Panc1 (cell line): ENCODE measurements at places on chromosomes 6 and 20. TPM values are rescaled to one million over a fixed set of nuclear protein-coding genes. Genes with fewer than 3 reads are reported as not detected.

- no peaks in the 10 kb centered on the region for H3K27me3 ChIP-seq
- H3K36me3 ChIP-seq = no peaks in the 10 kb centered on the region
- peaks cover 15% of the 10 kb centered on the region for H3K4me1 ChIP-seq
- no peak for DNase-seq
- H3K27ac ChIP-seq = no peak overlapping the region
Measured at GRCh38 chr6:110683241-110683640, 132.0 kb downstream of the CDK19 start.

GRCh38 chr6:5151955-5152401 lies 66.8 kb downstream of the PPP1R3G start:
- H3K27ac ChIP-seq = no peak overlapping the region
- no peak overlapping the region for H3K4me3 ChIP-seq
- H3K27me3 ChIP-seq = no peaks in the 10 kb centered on the region

DNA sequence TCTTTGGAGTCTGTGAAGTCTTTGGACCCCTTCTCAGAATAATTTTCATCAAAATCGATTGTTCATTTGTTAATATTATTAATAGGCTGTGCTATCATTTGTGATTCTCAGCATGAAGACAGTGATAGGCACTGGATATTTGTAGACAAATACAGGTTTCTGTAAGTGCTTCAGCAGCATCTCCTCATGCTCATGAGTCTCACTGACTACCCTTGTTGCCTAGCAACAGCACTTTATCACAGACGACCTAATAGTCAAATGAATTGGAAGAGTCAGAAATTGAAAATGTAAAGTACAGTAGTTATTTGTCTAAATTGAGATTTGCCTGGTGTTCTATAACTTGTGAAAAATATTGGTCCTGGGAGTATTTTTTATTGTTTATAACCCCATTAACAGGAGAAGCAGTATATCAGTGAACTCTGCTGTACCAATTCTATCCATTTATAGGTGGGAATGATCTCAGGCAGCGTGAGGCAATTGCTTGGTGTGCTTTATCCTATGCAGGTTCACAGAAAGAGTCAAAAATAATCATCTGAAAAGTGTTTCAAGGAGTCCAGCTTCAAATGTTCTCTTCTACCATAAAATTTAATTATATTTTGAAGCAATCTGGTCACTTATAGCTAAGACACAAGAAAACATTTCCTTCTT lies 684.6 kb downstream of the RFPL4B start:
- H3K4me3 ChIP-seq = no peak overlapping the region
- no peak for DNase-seq
- no peaks in the 10 kb centered on the region; the same call in 1 of the 2 replicates for H3K27me3 ChIP-seq

- H3K27me3 ChIP-seq = no peaks in the 10 kb centered on the region
- H3K36me3 ChIP-seq = no peaks in the 10 kb centered on the region
- no peaks in the 10 kb centered on the region for H3K4me1 ChIP-seq
- no peak overlapping the region for H3K4me3 ChIP-seq
- H3K27ac ChIP-seq = no peak overlapping the region
- no peak for DNase-seq
Measured at GRCh38 chr6:15876406-15876805, 213.6 kb upstream of the DTNBP1 start.

- no peak for DNase-seq
- H3K4me3 ChIP-seq = no peak overlapping the region
- H3K27me3 ChIP-seq = peaks cover 8% of the 10 kb centered on the region; the same call in 1 of the 2 replicates
- H3K27ac ChIP-seq = no peak overlapping the region
- H3K4me1 ChIP-seq = 0 out of 2 replicates have a peak, but pooled peaks cover 3% of the 10 kb centered on the region
- H3K36me3 ChIP-seq = no peaks in the 10 kb centered on the region
Measured at GRCh38 chr20:3727401-3728021, 5.0 kb upstream of the HSPA12B start.

DNA sequence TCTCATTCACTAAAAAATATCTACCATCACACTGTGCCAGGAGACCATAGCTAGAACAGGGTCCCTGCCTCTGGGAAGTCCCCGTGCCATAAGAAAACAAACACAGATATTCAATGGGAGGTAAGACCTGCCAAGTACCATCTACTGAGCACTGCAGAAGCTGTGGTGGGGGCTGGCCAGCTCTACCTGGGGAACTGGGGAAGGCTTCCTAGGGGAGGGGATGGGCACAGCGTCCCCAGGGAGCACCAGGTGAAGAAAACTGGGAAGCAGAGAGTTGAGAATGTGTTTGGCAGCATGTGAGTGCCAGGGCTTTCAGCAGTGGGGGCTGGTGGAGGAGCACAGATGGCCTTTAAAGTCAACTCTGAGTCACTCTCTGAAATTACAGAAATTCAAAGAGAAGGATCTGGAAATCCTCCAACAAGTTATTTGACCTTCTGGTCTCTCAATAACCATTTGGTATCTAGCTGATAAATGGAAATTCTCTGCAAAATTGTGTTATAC lies 85.2 kb downstream of the SHLD1 start:
- no peak for DNase-seq
- no peaks in the 10 kb centered on the region for H3K4me1 ChIP-seq
- no peaks in the 10 kb centered on the region for H3K36me3 ChIP-seq
- H3K4me3 ChIP-seq = no peak overlapping the region
- H3K27me3 ChIP-seq = no peaks in the 10 kb centered on the region

DNA sequence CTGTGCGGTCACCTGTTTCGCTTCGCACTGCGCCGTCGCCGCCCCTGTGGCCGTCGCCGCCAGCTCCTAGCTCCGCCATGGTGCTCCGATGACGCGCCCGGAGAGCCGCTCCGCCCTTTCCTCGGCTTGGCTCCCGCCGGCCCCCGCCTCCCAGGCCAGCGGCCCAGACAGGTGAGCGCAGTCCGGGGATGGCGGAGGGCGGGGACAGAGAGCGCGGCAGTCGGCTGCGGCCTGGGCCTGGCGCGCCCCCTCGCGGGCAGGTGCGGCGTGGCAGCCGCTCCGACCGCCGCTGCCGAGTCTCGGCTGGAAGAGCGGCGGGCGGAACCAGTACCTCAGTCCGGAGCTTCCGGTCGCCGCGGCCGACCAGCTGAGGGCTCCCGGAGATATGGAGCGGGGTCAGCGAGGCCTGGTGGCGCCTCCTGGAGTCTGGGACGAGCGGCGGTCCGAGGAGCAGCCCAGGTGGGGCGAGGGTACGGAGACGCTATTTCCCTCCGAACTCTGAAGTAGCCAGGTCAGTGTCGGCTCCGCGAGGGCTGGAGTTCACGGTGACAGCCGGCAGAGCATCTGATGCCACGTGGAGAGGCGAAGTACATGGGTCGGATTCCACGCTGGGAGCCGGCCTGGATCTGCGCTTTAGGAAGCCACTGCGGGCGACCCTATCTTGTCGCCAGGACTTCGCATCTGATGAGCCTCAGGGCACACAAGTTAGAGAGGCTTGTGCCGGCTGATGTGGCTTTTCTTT lies at the start of gene MAP7:
MAP7 (minus strand) TSS at position 93 of the 742 bp plus-strand sequence; CDS start at position 79, 14 bp downstream.
- H3K27ac ChIP-seq = no peak within 1 kb of the TSS
- H3K4me3 ChIP-seq = peak within 1 kb of the TSS; percentile 58
- peaks cover 14% of the 10 kb centered on the region for H3K27me3 ChIP-seq

DNA sequence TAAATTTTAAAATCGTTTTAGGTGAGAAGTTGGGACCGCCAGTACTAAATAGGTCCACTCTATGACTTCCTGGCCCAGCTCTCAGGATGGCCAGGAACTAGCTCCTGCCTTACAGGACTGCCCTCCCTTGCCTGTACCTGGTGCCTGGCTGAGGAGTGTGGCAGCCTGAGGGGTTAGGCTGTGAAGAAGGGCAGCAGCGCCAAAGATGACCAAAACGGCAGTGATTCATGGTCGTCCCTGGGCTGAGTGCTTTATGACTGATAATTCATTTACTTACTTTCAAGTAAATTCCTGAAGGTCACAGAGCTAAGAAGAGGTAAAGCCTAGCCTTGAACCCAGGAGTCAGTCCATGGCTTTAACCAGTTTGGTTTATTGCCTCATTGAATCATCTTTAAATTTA lies 22.1 kb downstream of the STK35 start:
- peaks cover under 1% of the 10 kb centered on the region; the same call in 1 of the 2 replicates for H3K36me3 ChIP-seq
- no peaks in the 10 kb centered on the region for H3K4me1 ChIP-seq
- H3K27ac ChIP-seq = no peak overlapping the region
- no peak for DNase-seq

- no peak overlapping the region for H3K4me3 ChIP-seq
- no peak for DNase-seq
- H3K4me1 ChIP-seq = no peaks in the 10 kb centered on the region
- no peak overlapping the region for H3K27ac ChIP-seq
- H3K27me3 ChIP-seq = no peaks in the 10 kb centered on the region
- H3K36me3 ChIP-seq = no peaks in the 10 kb centered on the region
Measured at GRCh38 chr20:57080796-57081195, 185.6 kb downstream of the BMP7 start.

GRCh38 chr20:26218301-26218700 lies 521.6 kb upstream of the ZNF337 start:
- H3K4me1 ChIP-seq = no peaks in the 10 kb centered on the region
- no peaks in the 10 kb centered on the region for H3K27me3 ChIP-seq
- no peak overlapping the region for H3K27ac ChIP-seq
- H3K36me3 ChIP-seq = no peaks in the 10 kb centered on the region
- no peak for DNase-seq

DNA sequence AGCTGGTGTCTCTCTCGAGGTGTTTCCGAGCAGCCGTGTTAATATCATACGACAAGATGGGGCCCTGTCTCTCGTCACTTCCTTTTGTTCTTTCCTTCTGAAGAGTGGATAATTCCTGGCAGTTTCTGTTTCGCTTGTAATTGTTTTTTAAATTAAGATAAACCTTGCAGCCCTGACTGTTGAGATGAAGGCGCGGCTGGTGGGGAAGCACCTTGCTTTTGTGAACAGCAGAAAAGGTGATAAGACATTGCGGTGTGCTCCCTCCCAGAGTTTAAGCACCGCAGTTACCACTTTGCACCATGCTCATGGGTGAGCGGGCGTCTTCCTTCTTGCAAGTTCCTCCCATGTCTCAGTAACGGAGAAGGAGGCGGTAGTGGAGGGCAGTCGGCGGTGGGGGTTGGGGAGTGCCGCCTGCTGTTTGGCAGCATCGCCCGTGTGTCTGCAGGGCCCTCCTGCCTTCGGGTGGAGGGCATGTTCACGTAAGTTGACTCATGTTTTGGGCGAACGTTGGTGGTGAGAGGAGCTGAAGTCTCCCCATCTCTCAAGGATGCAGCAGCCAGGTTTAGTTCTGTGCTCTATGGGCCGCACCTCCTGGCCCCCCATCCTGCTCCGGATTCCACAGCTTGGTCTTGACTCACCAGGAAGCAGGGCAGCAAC lies 345.9 kb downstream of the TAF4 start:
- no peaks in the 10 kb centered on the region; the same call in 1 of the 2 replicates for H3K27me3 ChIP-seq
- no peaks in the 10 kb centered on the region for H3K36me3 ChIP-seq
- H3K4me1 ChIP-seq = no peaks in the 10 kb centered on the region
- no peak overlapping the region for H3K27ac ChIP-seq
- no peak overlapping the region for H3K4me3 ChIP-seq

- peaks cover 53% of the 10 kb centered on the region for H3K4me1 ChIP-seq
- no peaks in the 10 kb centered on the region for H3K27me3 ChIP-seq
- no peaks in the 10 kb centered on the region for H3K36me3 ChIP-seq
- peak overlapping the region; percentile 3 for H3K27ac ChIP-seq
- no peak for DNase-seq
Measured at GRCh38 chr20:64055893-64056638, 6.6 kb upstream of the SOX18 start.

- DNase-seq = no peak
- H3K4me3 ChIP-seq = no peak overlapping the region
- no peak overlapping the region for H3K27ac ChIP-seq
- H3K36me3 ChIP-seq = no peaks in the 10 kb centered on the region
Measured at GRCh38 chr20:38649275-38649891, 47.8 kb downstream of the ARHGAP40 start.

GRCh38 chr6:43426928-43427405 lies 374 bp upstream of the ABCC10 start:
- no peaks in the 10 kb centered on the region for H3K27me3 ChIP-seq
- H3K27ac ChIP-seq = peak overlapping the region; percentile 97
- peaks cover 10% of the 10 kb centered on the region for H3K4me1 ChIP-seq

DNA sequence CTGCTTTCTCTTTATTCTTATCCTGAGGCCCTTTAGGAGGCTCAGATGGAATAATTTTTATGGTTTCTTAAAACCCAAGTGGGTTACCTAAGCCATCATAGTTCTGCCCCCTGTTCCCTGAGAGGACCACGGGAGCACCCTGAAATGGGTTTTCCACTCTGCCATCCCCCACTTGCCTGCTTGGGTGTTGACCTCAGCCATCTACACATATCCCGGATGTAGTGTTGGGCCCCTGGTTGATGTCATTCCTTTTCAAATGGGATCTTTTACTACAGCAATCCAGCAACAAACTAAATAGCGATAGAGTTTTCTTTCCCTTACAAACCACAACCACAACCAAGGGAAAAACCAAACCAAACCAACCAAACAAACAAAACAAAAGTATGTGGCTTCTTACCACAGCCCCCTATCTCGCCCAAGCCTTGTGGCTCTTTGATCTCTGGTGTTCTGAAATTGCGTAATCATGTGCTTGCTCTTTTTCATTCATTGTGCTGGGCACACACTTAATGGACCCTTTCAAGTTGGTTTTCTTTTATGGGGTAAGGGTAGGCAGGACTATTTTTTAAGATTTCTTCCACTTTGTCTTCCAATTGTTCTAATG lies 154.9 kb downstream of the ESR1 start:
- H3K27me3 ChIP-seq = no peaks in the 10 kb centered on the region
- DNase-seq = no peak
- H3K4me3 ChIP-seq = no peak overlapping the region
- H3K36me3 ChIP-seq = no peaks in the 10 kb centered on the region
- H3K4me1 ChIP-seq = no peaks in the 10 kb centered on the region
- no peak overlapping the region for H3K27ac ChIP-seq

DNA sequence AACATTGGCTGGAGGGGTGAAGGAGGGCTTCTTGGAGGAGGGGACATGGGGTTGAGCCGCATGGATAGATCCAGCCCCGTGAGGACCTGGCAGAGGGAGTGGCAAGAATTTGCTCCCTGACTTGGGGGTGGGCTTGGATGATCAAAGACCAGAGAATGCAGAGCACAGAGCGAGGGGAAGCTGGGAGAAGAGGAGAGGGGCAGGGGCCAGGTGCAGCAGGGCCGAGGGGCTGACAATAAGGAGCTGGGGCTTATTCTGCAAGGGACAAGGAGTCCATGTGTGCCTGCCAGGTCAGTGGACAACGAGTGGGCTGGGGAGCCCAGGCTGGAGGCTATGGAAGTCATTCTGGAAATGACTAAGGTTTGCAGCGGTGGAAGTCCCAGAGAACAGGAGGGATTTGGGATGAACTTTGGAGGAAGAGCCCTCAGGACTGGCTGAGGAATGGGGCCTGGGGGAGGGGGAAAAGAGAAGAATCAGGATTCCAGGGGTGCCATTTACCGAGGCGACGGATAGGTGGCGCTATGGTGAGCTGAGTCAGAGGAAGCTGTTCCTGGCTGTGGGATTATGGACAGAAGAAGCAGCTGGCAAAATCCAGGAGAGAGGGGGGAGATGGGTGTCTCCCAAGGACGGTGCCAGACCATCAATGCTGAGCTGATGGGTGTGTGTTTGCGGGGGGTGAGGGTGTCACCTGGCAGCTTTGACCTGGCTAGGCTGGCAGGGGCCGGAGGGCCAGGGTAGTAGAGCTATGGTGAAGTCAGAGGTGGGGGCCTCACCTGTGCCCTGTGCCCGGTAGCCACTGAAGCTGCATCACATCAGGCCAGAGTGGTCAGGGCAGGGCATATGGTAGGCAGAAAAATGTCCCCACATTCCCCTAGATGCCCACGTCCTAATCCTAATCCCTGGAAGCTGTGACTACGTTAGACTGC lies 7.8 kb downstream of the KCNG1 start:
- DNase-seq = no peak
- H3K4me1 ChIP-seq = 0 out of 2 replicates have a peak, but pooled peaks cover 2% of the 10 kb centered on the region
- H3K27ac ChIP-seq = no peak overlapping the region
- no peaks in the 10 kb centered on the region for H3K27me3 ChIP-seq
- H3K36me3 ChIP-seq = no peaks in the 10 kb centered on the region

The SLC17A2 gene
- not detected for total RNA-seq

The CFAP206 gene
- 2.4 TPM for total RNA-seq

The SLC22A2 gene
- not detected for total RNA-seq

The ADGRF5 gene
- total RNA-seq = 0.18 TPM

The ARG1 gene
- total RNA-seq = not detected

The BPIFB2 gene
- not detected for total RNA-seq

The SIRPB2 gene
- not detected for total RNA-seq

The CLPSL2 gene
- 0.57 TPM for total RNA-seq

The SLC17A1 gene
- total RNA-seq = not detected

The ARMC12 gene
- total RNA-seq = 1.4 TPM
